GM18507 (cell line): ENCODE measurements at places on chromosomes 16 and 17.
A peak's percentile ranks its signal among the peaks of the same experiment; 100 is the strongest.

DNA sequence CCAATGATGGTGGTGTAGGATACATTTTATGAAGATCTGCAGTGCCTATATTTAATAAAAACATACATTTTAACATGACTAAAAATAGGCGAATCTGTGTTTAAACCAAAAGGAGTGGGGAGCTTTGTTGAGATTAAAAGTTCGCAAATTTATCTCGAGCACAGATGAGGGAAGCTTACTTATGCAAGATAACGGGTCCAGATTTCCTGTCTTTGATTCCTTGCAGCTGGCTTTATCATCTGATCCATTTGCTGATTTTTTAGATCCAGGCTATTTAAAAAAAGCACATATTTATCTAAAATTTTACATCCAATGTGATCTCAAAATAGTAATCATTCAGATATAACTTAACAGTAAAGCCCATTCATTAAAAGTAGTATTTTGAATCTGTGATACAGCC lies 57.0 kb upstream of the INTS2 start:
- DNase-seq = no peak

DNA sequence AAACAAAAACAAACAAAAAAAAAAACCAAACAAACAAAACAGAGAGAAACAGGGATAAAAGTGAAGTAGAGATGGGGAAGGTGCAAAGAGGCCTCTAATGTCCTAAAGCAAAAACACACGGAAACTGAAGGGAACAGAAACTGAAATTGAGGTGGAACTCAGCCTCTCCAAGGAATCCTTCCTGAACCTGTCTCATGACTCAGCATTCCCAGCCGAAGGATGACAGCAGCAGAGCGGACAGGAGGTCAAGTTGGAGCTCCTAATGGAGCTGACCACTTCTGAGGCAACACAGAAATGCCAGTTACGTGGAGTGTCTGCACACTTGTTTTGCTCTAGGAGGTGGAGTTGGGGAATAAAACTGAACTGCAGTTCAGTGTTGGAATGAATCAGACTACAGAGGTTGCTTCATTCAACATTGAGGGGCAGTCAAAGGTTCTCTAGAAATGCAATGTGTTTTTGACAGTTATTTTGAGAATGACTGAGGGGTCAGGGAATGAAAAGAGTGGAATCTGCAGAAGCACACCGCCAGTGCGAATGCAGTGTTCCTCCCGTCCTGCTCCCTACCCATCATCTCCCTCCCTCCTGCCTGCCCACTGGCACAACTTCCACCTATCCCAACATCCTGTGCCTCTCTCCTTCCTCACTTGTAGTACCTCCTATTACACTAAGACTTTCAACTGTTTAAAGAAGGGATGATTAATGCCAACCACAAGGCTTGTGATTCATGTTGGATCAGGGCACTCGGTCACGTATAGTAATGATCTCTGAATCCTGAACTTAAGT lies 6.3 kb downstream of the UBE2O start:
- no peak for DNase-seq

GRCh38 chr16:58684354-58685083 lies at the start of gene SLC38A7:
SLC38A7 (minus strand) TSS chr16:58684770; CDS start chr16:58680126, 4,644 bp downstream.
- DNase-seq = peak; percentile 91

DNA sequence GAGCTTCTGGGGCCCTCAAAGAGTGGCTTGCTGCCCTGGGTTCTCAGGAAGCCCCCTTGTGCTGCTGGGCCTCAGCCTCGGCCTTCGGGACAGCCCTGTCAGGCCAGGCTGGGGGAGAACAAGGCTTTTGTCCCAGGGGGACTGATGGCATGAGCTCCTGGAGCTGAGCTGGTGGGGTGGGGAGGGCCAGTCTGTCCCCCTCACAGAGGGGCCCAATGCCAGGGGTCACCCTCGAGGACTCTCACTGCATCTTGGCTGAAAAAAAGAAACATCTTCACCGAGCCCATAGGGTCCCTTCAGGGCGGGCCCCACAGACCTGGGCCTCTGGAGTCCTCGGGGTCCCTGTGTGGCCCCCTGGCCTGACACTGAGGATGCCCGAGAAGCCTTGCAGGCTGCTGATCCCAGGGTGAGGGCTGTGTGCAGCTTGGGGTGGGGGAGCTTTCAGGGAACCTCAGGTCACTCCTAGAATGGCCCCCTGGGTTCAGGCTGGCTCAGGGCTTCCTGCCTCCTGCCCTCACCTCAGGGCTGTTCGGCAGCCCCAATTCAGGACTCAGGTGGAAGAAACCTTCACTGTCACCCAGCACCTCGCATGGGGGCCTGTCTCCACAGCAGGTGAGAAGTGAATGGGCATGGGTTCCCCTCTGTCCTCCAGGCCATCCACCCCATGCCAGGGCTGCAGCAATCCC lies 90.5 kb downstream of the TNFRSF13B start:
- no peak for DNase-seq

GRCh38 chr17:5284681-5285080 lies 2.6 kb downstream of the RABEP1 start:
- DNase-seq = no peak

DNA sequence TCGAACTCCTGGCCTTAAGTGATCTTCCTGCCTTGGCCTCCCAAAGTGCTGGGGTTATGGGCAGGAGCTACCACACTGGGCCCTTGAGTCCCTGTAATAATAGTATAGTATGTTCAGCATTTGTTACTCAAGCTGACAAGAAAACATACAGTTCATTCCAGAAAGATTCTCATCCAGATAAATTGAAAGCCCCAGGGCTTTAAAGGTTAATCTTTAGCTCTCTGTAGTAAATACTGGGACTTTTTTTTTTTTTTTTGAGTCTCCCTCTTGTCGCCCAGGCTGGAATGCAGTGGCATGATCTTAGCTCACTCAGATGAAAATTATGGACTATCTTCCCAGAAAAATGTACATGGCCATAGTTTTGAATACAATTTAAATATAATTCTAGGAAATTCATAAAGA lies 11.0 kb downstream of the BRCA1 start:
- no peak for DNase-seq

DNA sequence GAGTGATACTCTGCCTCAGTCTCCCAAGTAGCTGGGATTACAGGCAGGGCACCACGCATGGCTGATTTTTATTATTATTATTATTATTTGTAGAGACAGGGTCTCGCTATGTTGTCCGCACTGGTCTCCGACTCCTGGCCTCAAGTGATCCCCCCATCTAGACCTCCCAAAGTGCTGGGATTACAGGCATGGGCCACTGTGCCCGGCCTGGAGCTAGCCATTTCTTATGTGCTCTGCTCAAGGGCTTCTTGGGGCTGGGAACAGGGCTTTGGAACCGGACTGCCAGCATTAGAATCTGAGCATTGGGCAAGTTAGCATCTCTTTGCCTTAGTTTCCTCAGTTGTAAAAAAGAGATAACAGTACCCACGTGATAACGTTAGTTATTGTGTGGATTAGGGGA lies 111.3 kb downstream of the C16orf78 start:
- no peak for DNase-seq
